Brain microvascular endothelial cell (primary cell): ENCODE measurements at places on chromosomes 13 and 19.
A peak's percentile ranks its signal among the peaks of the same experiment; 100 is the strongest.

DNA sequence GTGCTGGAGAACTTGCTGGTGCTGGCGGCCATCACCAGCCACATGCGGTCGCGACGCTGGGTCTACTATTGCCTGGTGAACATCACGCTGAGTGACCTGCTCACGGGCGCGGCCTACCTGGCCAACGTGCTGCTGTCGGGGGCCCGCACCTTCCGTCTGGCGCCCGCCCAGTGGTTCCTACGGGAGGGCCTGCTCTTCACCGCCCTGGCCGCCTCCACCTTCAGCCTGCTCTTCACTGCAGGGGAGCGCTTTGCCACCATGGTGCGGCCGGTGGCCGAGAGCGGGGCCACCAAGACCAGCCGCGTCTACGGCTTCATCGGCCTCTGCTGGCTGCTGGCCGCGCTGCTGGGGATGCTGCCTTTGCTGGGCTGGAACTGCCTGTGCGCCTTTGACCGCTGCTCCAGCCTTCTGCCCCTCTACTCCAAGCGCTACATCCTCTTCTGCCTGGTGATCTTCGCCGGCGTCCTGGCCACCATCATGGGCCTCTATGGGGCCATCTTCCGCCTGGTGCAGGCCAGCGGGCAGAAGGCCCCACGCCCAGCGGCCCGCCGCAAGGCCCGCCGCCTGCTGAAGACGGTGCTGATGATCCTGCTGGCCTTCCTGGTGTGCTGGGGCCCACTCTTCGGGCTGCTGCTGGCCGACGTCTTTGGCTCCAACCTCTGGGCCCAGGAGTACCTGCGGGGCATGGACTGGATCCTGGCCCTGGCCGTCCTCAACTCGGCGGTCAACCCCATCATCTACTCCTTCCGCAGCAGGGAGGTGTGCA is 587 bp downstream of the S1PR4 start:
- DNase-seq: no peak

- DNase-seq: no peak
Observed at GRCh38 chr13:108919036-108919907, 289.9 kb downstream of the MYO16 start.

DNA sequence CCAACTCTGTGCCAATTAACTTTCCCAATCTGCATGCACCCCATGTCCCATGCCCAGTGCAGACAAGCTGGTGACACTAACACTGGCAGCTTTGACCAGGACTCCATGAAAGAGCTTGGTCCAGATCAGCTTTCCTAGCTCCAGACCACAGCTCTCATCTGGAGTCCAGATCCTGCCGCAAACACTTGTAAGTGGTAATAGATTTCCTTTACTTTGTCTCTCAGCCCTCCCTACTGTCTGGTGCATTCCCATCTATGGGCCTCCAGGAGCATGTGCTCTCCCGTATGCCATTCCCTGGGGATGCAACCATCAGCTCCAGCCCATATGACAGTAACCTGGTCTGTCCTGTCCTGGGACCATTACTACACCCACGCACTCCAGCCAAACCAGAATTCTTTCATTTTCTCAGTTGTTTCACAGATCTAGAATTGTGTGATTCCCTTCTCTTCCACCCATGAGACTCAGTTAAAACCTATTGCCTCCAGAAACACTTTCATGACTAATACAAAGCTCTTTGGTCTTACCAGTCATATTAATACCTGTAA is 4.9 kb upstream of the STARD13 start:
- DNase-seq: no peak

- peak; percentile 71 for DNase-seq
Observed at GRCh38 chr13:99658261-99658991, 157.2 kb downstream of the TM9SF2 start.

GRCh38 chr13:96771486-96772367 is 222.5 kb downstream of the OXGR1 start:
- no peak for DNase-seq

GRCh38 chr13:113589961-113590339 is 5.4 kb downstream of the TFDP1 start:
- DNase-seq: no peak
